NK-92 treated with Interleukin-12 subunit alpha and Interleukin-12 subunit beta, amount 100 ng/mL, for 24 hours (cell line): ENCODE measurements at places on chromosomes 5 and 9.

GRCh38 chr5:9497347-9497746, 48.5 kb downstream of the SEMA5A start:
- DNase-seq = no peak

GRCh38 chr9:9574080-9574479, 1038.7 kb downstream of the PTPRD start:
- no peak for DNase-seq

DNA sequence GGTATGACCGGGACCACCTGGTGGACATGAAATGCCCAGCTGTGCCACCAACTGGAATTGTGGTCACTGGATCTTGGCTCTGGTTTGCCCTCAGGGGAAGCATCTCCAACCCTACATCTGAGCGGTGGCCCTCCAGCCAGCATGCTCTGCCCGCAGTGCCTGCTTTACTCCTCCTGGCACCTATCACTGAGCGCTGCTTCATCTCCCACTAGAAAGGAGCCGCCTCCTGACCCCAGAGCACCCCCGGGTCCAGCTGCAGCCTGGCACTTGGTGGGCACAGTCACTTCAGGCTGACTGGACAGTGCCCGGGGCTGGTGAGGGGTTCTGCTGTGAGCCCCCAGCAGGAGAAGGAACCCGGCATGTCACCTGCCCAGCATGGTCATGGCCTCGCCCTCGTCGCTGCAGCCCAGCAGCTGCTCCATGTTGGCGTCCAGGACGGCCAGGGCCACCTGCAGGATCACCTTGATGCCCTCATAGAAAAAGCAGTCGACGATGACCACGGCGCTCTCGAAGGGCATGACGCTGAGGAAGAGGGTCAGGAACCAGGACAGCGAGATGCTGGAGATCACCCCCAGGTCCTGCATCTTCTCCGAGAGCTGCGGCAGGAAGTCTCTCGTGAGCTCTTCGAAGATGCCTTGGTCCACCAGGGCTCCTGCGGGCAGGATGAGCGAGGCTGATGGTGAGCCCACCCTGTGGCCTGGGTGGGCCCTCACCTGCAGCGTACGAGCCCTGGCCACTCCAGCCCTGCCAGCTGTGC, 16.1 kb upstream of the MRNIP start:
- DNase-seq = no peak

- no peak for DNase-seq
Measured at GRCh38 chr5:59829386-59829785, 64.1 kb downstream of the PDE4D start.

GRCh38 chr9:99359336-99359735, 137.3 kb downstream of the SEC61B start:
- no peak for DNase-seq

DNA sequence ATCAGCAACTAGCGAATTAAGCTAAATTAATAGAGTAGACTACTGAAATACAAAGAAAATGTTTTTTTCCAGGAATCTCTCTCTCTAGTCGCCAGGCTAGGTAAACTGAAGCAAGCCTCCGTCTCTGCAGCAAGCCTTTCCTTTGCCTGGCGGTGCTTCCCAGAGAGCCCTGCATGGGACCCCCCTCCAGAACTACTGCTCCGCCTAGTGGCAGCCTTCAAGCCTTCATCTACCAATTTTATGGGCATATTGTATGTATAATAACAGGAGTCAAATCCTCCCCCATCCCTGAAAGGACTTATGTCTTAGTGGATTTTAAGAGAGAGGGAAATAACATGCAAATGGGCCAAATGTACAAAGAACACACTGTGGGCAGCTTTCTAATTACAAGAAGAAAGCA, 241.9 kb downstream of the SAXO1 start:
- DNase-seq = no peak

- DNase-seq = no peak
Measured at GRCh38 chr5:50724262-50724661, 57.8 kb downstream of the PARP8 start.

- DNase-seq = no peak
Measured at GRCh38 chr5:55276771-55277170, 30.7 kb downstream of the DHX29 start.

GRCh38 chr5:10649666-10650380, 86.0 kb downstream of the ANKRD33B start:
- no peak for DNase-seq

GRCh38 chr5:149887622-149888183, 56.9 kb downstream of the PDE6A start:
- DNase-seq = no peak

GRCh38 chr9:91560301-91560700, 136.7 kb upstream of the NFIL3 start:
- no peak for DNase-seq

GRCh38 chr5:105530716-105531261, 1968.2 kb upstream of the NUDT12 start:
- DNase-seq = no peak

GRCh38 chr9:130998597-130999244, 10.3 kb upstream of the LAMC3 start:
- no peak for DNase-seq

DNA sequence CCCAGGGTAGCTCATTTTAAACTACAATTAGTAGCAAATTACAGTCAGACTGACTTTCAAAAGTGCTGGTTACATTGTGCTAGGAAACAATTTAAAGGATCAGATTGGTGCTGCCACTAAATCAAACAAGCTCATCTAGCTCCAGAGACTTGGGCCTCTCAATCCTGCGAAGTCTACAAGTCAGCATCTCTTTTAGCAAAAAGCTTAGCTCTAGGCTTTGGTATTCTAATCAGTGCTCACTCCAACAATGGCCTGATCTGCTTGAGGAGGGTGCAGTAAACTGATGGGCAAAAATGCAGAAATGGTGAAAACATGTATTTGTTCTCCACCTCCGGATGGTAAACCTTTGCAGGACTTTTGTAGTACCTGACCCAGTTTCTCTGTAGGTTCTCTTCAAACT, 47.0 kb upstream of the SEMA6A start:
- DNase-seq = no peak

DNA sequence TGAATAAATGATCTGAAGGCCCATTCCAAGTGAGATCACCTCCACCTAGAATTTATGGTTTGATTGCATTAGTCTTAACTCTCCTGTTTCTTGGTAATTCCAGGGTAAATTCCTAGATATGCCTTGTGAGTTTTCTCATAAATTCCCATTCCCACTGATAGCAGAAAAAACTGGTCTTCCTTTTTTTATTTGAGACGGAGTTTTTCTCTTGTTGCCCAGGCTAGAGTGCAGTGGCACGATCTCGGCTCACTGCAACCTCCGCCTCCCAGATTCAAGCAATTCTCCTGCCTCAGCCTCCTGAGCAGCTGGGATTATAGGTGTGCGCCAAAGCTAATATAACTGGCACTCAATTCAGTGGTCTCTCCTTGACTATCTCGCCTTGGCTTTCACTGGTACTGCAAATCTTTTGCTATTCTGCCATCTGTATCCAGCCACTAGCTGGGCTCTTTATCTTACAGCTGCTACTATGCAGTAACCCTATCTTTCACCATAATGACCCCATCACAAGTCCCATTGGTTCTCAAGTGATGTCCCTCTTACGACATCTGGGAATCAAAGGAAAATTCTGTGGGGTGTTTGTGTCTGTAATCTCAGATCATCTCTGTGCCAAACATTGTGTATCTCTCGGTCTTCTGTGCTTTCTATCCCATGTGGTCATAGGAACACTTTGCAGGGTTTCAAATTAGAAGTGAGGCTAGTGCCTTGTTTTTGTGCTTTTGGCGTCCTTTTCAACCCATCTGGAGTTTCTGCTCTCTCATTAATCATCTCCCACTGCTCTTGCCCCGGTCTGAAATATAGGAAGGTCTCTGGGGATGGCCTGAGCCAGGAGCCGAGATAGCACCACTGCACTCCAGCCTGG, 14.4 kb downstream of the HNRNPK start:
- no peak for DNase-seq

GRCh38 chr5:28328681-28329080, 1290.3 kb upstream of the CDH9 start:
- no peak for DNase-seq

GRCh38 chr9:129285979-129286772, 108.1 kb upstream of the IER5L start:
- DNase-seq = no peak

DNA sequence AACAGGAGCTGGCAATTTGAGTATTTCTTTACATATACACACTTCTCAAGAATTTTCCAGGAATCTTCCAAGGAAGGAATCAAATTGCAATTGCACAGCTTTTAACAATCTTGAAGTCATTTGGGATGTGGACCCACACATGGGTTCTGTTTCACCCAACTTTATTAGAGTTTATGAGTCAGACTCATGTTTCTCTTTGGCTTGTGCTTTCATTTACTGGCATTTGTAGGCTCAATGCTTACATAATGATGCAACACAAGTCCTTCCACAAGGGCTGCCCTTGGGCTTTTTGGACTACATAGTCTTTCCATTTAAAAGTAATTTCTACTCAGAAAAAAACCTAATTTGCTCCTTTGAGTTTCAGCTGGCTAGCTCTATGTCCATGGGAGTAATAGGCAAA, 4.6 kb upstream of the CDC37L1 start:
- no peak for DNase-seq

DNA sequence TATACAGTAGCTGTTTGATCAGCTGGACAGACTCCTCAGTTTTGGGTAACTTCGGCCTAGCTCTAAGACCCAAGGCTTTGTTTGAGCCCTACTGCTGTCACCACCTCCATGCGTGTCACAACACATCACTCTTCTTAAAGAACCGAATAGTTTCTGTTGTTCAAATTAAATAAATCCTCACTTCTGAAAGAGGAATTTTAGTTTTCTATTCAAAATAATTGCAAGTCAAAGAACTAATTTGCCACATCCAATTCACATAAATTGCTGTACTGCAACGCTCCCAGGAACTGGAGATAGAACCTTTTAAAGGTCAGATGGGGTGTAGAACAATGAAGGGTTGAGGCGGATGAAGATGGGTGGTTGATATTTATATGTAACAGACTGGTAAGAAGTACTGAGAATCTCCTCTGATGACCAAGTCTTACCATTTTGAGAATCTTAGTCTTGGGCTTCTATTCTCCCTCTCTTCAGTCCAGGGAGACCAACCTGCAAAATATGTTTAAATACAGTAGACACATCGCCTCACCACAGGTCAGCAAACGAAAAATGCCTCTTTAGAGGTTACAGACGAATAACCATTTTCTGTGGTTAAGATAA, 1.6 kb downstream of the NREP start:
- DNase-seq = no peak

DNA sequence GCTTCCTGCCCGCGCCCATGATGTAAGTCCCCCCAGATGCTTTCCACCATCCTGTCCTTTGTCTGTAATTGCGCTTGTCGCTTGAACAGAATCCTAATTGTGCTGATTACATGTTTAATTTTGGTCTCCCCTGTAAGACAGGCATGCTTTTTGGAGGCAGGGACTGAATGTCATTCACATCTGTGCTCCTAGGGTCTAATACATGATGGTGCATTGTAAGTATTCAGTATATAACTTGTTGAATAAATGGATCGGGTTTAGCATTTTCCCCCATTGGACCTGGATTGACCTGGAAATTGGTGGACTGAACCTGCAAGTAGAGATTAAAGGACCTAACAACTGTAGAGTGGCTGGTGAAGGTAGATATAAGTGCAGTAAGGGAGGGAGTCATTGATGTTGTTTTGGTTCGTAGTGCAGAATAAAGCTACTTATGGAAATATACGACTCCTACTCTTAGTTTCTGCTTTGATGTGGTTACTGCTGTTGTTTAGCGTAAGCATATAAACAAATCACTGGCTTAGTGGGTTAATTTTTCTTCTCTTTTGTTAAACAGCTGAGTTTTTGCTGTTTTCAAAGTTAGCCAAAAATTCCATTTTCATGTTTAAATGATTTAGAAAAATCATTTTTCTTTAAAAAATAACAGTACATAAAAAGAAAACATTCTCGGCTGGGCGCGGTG, 57.3 kb downstream of the TRIO start:
- no peak for DNase-seq

DNA sequence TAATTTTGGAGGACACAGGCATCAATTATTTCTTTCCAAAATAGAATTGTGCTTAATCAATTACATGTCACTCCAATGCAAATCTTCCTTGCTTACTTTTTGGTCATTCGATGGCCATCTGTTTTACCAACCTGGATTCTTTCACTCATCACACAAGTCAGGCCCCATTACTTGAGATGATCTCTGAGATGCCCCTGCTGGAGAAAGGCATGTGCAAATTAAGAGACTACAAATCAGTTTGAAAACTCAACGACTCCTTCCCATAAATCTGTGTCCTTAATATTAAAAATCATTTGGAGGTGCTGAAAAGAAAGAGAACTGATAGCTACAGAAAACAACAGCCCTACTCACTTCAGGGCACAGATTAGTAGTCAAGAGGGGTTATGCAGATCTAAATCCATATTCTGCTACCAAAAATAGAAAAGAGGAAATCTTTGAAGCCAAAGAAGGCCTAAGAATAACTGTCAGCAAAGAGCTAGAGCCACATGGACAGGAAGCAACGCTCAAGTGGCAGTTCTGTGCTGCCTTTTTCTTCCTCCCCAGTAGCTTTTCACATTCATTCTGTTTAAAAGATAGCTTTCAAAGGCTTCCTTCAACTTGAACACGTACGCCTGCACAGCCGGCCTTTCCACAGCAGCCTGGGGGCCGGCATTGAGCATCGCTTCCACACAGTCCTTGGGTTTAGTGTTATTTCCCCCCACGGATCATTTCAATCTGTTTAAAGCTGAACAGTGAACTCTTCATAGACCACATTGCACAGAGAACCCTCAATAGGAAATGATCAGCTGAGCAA, 79.3 kb upstream of the MAP3K1 start:
- no peak for DNase-seq

DNA sequence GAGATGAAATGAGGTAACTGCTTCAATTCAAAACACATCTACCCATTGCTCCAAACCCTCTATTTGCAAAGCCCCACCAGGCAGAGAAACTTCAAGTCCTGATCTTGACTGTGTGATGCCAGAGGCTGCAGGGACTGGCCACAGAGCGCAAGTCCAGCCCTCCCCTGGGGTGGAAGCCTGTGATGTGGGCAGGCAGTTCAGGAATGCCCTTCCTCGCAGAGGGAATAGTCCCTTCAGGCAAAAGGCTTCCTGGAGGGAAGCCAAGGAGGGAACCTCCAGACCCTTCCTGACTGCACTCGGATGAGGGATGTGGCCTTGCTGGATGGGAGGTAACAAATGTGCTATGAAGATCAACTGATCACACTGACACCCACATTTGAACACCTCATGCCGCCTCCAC, 131.2 kb downstream of the SLIT3 start:
- DNase-seq = no peak
